ENCODE measurements at places on chromosomes 2 and 18.

DNA sequence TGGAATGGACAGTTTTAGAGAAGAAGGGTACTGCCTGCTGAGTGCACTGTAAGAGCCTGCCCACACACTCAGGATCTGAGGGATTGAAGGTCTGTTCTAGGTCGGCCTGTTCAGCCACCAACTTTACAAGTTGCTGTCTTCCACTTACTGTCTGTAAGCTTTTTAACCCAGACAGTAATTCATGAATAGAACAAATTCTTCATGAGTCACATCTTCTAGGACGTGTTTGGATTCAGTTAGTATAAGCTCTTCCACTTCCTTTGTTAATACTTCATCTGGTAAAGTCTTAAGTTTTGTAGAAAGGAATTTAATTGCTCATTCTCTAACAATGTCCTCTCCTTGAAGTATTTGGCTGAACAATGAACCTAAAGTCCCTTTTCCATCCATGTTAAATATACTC, 74.6 kb downstream of the PDE11A start:
- H3K4me3 ChIP-seq: no peak overlapping the region
- no peaks in the 10 kb centered on the region for H3K27me3 ChIP-seq
- H3K4me1 ChIP-seq: no peaks in the 10 kb centered on the region
- no peak overlapping the region for H3K27ac ChIP-seq
- DNase-seq: no peak

DNA sequence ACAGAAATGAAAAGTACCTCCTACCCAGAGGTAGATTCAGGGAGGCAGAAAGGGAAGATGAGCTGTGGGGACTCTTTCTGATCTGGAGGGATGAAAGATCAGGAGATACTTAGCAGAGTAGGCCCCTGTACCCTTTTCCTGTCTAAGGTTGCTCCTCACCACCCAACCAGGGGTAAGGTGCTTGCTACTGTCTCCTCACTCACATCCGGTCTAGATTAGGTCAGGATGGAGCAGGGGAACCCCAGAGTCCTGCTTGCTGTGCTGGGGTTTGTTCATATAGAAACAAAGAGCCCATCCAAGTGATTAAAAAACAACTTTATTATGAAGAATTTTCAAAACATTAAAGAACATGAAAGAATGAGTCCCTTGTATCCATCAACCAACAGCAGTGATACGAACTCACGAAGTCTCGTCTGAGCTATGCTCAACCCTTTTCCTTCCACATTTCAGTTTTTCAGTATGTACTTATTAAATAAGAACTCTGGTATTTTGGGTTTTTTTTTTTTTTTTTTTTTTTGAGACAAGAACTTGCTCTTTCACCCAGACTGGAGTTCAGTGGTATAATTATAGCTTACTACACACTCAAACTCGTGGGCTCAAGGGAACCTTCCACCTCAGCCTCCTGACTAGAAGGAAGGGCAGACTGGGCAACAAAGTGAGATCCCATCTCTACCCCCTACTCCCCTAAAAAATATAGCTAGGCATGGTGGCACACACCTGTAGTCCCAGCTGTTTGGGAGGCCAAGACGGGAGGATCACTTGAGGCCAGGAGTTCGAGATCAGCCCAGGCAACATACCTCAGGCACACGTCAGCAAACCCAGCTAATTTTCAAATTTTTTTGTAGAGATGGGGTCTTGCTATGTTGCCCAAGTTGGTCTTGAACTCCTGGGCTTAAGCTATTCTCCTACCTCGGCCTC, 28.5 kb upstream of the MCFD2 start:
- no peaks in the 10 kb centered on the region for H3K27me3 ChIP-seq
- no peak for DNase-seq
- no peaks in the 10 kb centered on the region for H3K36me3 ChIP-seq
- peak overlapping the region; percentile 79 for H3K27ac ChIP-seq
- peak overlapping the region; percentile 81 for H3K4me3 ChIP-seq
- H3K4me1 ChIP-seq: peaks cover 5% of the 10 kb centered on the region

- H3K27me3 ChIP-seq: no peaks in the 10 kb centered on the region
- no peak for DNase-seq
- H3K27ac ChIP-seq: no peak overlapping the region
- no peaks in the 10 kb centered on the region for H3K4me1 ChIP-seq
Measured at GRCh38 chr2:133642791-133643191, 74.5 kb upstream of the NCKAP5 start.

DNA sequence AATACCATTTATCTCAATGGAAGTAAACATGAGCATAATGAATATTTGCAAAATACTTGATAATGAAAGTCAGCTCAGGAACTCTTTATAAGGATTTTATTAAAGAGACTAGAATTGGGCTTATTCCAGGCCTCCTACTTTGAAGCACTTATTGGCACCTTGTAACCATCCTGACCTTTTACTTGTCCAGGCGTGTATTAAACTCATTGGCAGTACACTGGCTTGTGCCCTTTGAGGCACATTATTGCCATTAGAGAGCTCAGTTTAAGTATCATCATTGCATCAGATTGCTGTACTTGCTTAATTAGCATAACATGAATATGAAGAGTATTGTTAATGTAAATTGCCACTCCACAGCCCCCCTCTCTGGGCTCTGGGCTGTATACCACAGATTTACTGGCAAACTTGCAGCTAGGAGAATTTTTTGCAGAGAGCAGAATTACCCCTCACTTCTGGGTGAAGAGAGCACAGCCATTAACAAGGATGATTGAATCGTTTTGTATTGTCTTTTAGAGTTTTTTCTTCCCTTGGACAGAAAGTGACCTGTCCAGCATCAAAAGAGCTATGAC, 72.5 kb downstream of the XIRP2 start:
- H3K27me3 ChIP-seq: no peaks in the 10 kb centered on the region
- H3K4me1 ChIP-seq: no peaks in the 10 kb centered on the region
- DNase-seq: no peak
- no peak overlapping the region for H3K4me3 ChIP-seq

DNA sequence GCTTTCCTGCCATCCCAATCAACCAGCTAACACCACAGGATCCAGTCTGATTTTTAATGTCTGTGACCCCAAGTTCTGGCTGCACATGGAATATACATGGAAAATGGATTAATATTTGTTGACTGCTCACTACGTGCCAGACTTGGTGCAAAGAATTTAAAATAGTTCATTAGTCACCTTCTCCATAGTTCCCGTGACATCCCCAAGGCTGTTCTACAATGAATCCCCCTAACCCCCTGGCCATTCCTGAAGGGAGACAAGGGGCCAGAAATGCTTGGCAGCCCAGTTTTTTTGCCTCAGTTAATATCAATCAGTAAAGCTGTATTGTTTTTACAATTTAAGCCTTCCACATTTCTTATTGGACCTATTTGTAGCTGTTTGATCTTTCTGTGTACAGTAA, 71.0 kb upstream of the ST3GAL5 start:
- H3K4me3 ChIP-seq: no peak overlapping the region
- no peak for DNase-seq
- no peaks in the 10 kb centered on the region for H3K4me1 ChIP-seq
- H3K27me3 ChIP-seq: no peaks in the 10 kb centered on the region
- H3K27ac ChIP-seq: no peak overlapping the region
- no peaks in the 10 kb centered on the region for H3K36me3 ChIP-seq

GRCh38 chr2:191693778-191694177, 15.8 kb downstream of the NABP1 start:
- no peaks in the 10 kb centered on the region for H3K36me3 ChIP-seq
- peaks cover 31% of the 10 kb centered on the region for H3K4me1 ChIP-seq
- H3K27me3 ChIP-seq: no peaks in the 10 kb centered on the region
- H3K4me3 ChIP-seq: no peak overlapping the region

DNA sequence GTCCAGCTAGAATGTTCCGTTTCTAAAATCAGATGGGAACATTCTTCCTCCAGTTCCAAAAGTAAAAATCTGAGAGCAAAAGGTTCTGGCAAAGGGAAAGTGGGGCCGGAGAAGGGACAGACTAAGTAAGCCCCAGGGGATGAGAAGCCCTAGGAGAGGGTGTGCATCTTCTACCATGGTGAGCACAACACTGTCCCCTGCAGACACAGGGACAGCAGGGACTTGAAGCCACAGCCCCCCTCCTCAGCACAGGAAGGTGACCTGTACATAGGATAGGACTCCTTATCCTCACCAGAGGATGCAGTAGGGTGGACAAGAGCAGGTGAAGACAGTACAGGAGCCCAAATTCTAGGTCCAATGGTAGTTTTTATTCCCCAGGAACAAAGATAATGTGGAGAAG, 12.6 kb upstream of the ATRAID start:
- no peak for DNase-seq
- no peak overlapping the region for H3K27ac ChIP-seq
- no peak overlapping the region for H3K4me3 ChIP-seq
- H3K36me3 ChIP-seq: peaks cover 20% of the 10 kb centered on the region

DNA sequence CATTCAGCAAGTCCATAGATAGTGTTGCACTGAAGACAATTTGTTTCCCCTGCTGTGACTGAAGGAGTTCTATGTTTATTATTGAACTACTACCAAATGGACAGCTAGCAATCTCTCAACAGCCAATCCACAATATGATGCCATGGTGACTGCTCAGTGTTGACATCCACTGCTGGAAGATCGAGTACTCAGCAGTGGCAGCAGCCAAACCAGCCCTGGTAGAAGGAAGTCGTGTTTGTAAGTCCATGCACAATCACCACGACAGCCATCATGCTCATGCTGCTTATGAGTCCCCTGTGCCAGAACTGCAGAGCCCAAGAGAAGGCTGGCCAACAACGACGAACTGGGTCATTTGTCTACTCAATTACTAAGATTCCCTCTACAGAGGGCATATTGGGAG, 66.4 kb downstream of the OSR1 start:
- no peaks in the 10 kb centered on the region for H3K4me1 ChIP-seq
- H3K27me3 ChIP-seq: no peaks in the 10 kb centered on the region
- no peak overlapping the region for H3K27ac ChIP-seq
- no peaks in the 10 kb centered on the region for H3K36me3 ChIP-seq

DNA sequence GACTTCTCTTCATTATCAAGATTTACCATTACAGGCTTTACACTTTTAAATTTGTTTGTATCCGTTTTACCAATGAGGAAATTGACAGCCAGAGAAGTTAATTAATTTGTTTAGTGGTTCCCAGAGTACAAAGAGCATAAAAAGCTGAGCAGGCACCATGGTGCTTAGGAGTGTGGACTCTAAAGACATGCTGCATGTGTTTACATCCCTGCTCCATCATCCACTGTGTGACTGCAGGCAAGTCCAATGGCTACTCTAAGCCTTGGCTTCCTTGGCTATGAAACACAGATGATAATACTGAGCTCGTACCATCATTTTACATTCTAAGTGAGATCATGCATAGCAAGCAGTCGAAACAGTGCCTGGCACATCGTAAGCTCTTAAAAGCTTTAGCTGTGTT, 108.0 kb upstream of the SLC35G4 start:
- H3K4me3 ChIP-seq: no peak overlapping the region
- no peaks in the 10 kb centered on the region for H3K4me1 ChIP-seq
- H3K27ac ChIP-seq: no peak overlapping the region
- H3K27me3 ChIP-seq: no peaks in the 10 kb centered on the region
- no peak for DNase-seq

GRCh38 chr2:8569332-8569930, 112.4 kb upstream of the ID2 start:
- H3K27ac ChIP-seq: no peak overlapping the region
- DNase-seq: peak; percentile 52
- H3K36me3 ChIP-seq: no peaks in the 10 kb centered on the region
- H3K27me3 ChIP-seq: no peaks in the 10 kb centered on the region
- no peak overlapping the region for H3K4me3 ChIP-seq
- no peaks in the 10 kb centered on the region for H3K4me1 ChIP-seq

GRCh38 chr2:134181219-134181618, 72.7 kb upstream of the MGAT5 start:
- H3K4me3 ChIP-seq: no peak overlapping the region
- no peaks in the 10 kb centered on the region for H3K27me3 ChIP-seq
- no peaks in the 10 kb centered on the region for H3K4me1 ChIP-seq
- H3K27ac ChIP-seq: no peak overlapping the region
- DNase-seq: no peak

- H3K27me3 ChIP-seq: no peaks in the 10 kb centered on the region
- no peak for DNase-seq
- H3K4me1 ChIP-seq: peaks cover 17% of the 10 kb centered on the region
- H3K27ac ChIP-seq: no peak overlapping the region
- H3K36me3 ChIP-seq: peaks cover 6% of the 10 kb centered on the region
Measured at GRCh38 chr2:238063414-238064189, 2.8 kb downstream of the SCLY start.

DNA sequence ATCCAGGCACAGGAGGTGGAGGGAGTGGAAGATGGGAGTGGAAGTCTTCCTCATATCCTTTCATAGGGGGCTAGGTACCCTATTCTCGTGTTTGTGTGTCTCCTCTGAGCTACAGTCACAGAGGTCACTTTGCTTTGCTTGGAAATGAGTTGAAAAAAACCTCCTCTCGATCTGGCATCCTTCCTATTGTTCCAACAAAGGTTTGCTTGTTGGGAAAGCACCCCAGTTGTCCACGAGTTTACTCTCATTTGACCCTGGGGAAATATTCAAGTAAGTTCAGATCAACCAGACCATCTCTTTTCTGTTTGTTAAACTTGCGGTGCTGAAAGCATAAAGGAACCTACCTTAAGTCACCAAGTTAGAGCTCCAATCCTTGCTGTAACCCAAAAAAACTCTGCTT, 59.3 kb downstream of the ARHGEF33 start:
- H3K36me3 ChIP-seq: no peaks in the 10 kb centered on the region
- no peaks in the 10 kb centered on the region for H3K4me1 ChIP-seq
- no peak overlapping the region for H3K27ac ChIP-seq
- H3K27me3 ChIP-seq: no peaks in the 10 kb centered on the region
- no peak overlapping the region for H3K4me3 ChIP-seq
- no peak for DNase-seq

GRCh38 chr2:88530081-88530480, 77.6 kb upstream of the FOXI3 start:
- no peak overlapping the region for H3K4me3 ChIP-seq
- DNase-seq: no peak
- H3K27me3 ChIP-seq: no peaks in the 10 kb centered on the region
- no peak overlapping the region for H3K27ac ChIP-seq
- no peaks in the 10 kb centered on the region for H3K4me1 ChIP-seq

GRCh38 chr2:190334479-190335224, 8.7 kb upstream of the INPP1 start:
- peak overlapping the region; percentile 69 for H3K27ac ChIP-seq
- no peaks in the 10 kb centered on the region for H3K36me3 ChIP-seq
- no peaks in the 10 kb centered on the region for H3K4me1 ChIP-seq
- no peaks in the 10 kb centered on the region for H3K27me3 ChIP-seq
- H3K4me3 ChIP-seq: no peak overlapping the region
- DNase-seq: no peak

DNA sequence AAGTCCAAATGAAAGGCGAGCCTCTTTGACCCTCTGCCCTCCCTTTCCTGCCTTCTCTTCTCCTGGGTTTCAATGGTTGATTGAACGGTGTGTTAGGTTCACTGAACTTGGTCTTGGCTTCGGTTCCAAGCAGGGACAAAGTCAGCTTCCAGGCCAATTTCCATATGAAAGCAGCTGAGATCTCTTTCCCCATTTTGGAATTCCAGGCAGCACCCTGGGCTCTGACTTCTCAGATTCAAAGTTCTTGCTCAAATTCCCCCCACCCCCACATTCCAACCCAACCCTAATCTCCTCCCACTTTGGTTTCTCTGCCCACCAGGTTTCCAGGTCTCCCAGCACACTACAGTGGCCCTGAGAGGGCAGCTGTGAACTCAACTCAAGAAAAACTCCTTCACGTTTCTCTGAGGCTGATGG, 231.0 kb downstream of the INSIG2 start:
- no peaks in the 10 kb centered on the region for H3K36me3 ChIP-seq
- no peak overlapping the region for H3K27ac ChIP-seq
- no peak for DNase-seq
- no peak overlapping the region for H3K4me3 ChIP-seq
- no peaks in the 10 kb centered on the region for H3K4me1 ChIP-seq

Data from ascending aorta (tissue), 2 donors.